ENCODE measurements at places on chromosomes 11 and 22. TPM values are rescaled to one million over a fixed set of nuclear protein-coding genes. Genes with fewer than 3 reads are reported as not detected.

- no peak for DNase-seq
Measured at GRCh38 chr22:43288807-43289420, 54.3 kb downstream of the SCUBE1 start.

- DNase-seq = peak; percentile 64
Measured at GRCh38 chr22:21942407-21943343, 10.0 kb downstream of the PPM1F start.

- DNase-seq = no peak
Measured at GRCh38 chr11:20013346-20014066, 146.8 kb downstream of the DBX1 start.

GRCh38 chr11:86070142-86071056 lies 1.5 kb upstream of the PICALM start:
- no peak for DNase-seq

GRCh38 chr11:125154378-125155099 lies 10.0 kb upstream of the PKNOX2 start:
- no peak for DNase-seq

Gene TMPRSS13
- polyA plus RNA-seq = not detected

- no peak for DNase-seq
Measured at GRCh38 chr22:43202756-43203410, 15.9 kb upstream of the TTLL12 start.

DNA sequence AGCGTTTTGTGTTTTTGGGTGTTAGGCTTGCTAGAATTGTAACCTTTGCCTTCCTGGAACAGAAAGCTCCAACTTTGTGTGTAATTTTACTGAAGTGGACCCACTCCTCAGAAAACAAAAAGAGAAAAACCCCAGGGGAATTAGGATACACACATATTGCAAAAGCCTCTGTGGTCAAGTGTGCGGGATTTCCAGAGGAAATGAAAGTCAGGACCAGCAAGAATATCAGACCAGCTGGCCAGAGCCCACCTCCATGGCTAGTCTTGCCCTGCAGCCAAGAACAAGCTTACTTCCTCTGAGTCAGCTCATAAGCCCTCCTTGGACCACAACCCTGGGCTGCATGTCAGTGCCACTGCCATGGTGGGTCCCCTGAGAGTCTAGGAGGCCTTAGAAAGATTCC lies 37.0 kb upstream of the FTH1 start:
- DNase-seq = no peak

- no peak for DNase-seq
Measured at GRCh38 chr11:117573326-117573725, 223.7 kb downstream of the DSCAML1 start.

GRCh38 chr11:34358258-34358727 lies 483 bp upstream of the ABTB2 start:
- DNase-seq = no peak

Gene MS4A15
- polyA plus RNA-seq = not detected

GRCh38 chr11:76637491-76638269 lies 32.9 kb downstream of the LRRC32 start:
- no peak for DNase-seq

DNA sequence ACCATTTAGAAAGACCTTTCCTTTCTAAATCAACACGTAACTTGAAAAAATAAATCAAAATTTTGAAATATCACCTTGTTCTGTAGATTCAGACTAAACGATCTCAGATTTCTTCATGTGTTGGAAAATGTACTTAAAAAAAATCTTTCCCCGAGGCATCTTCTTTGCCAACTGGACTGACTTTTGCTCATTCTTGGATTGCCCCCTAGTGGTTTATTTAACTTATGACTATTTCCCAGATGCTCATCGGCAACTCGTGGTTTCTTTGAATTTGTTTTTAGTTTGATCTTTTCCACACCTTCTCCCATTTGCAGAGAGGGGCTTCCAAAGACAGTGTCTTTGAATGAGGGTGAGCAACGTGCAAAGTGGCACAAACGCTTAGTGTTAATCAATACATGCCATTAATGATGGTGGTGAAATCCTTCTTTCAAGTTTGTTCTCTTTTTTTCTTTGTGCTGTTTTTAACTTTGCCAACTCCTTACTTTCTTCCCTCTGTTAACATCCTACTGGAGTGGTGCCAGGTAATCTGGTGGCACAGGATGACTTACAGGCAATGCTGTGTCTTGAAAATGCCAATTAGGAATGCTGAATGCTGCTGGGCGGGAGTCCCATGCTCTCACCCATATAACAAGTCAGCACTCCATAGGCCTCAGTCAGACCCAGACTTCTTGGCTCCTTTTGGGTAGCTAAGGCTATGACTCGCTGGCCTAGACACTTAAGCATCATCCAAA lies 18.3 kb downstream of the PRSS23 start:
- no peak for DNase-seq

- DNase-seq = no peak
Measured at GRCh38 chr22:16601437-16602223, 9.0 kb upstream of the CCT8L2 start.

- no peak for DNase-seq
Measured at GRCh38 chr11:118200901-118201680, 23.7 kb downstream of the JAML start.

DNA sequence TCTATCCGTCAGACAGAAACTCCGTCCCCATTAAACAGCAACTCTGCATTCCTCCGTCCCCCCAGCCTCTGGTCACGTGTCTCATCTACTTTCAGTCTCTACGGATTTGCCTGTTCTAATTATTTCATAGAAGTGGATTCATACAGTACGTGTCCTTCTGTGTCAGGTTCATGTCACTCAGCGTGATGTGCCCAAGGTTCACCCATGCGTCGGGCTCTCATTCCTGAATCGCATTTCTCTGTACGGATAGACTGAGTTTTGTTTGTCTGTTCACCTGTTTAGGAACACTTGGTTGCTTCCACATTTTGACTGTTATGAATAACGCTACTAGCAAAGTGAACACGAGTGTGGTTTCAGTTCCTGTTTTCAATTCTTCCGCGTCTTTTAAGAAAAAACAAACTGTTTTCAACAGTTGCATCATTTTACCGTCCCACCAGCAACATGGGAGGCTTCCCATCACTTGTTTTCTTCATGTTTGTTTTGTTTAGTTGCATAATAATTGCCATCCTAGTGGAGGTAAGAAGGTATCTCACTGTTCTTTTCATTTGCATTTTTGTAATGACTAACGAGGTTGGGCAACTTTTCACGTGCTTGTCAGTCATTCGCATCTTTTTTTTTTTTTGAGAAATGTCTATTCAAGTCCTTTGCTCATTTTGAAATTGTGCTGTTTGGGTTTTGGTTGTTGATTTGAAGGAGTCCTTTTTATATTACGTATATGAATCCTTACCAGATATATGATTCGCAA lies 8.9 kb upstream of the NLRP6 start:
- DNase-seq = no peak

Gene LRRC74B
- polyA plus RNA-seq = not detected

DNA sequence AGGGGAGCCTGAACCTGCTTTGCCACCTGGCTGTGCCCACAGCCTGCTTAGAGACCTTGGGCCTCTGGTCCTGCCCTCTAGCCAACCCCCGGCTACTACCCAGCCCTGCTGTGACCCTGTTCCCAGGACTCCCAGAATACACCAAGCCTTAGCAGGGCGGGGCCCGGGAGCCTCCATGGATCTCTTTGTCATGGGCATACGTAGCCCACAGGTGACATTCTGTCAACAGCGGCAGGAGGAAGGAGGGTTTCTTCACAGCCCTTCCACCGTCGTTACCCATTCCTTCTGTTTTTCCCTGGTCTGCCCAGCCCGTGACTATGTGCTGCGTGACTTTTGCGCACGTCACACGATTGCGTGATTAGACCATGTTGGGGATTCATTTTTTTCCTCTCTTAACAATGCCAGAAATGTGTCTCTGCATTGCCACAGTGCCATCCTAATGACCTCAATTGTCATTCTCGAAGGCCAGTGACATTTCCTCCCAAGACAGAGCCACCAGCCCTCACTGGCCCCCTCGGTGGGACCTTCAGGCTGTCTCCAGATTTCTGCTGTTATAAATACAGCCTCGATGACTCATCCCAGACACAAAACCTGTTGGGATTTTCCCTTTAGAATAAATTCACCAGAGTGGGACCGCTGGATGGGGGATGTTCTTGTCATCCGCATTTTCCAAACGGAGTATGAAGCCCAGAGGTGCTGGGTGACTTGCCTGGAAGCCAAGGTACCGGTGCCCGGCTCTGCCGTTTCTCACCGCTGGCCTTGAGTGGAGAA lies 9.0 kb downstream of the SYT12 start:
- no peak for DNase-seq

DNA sequence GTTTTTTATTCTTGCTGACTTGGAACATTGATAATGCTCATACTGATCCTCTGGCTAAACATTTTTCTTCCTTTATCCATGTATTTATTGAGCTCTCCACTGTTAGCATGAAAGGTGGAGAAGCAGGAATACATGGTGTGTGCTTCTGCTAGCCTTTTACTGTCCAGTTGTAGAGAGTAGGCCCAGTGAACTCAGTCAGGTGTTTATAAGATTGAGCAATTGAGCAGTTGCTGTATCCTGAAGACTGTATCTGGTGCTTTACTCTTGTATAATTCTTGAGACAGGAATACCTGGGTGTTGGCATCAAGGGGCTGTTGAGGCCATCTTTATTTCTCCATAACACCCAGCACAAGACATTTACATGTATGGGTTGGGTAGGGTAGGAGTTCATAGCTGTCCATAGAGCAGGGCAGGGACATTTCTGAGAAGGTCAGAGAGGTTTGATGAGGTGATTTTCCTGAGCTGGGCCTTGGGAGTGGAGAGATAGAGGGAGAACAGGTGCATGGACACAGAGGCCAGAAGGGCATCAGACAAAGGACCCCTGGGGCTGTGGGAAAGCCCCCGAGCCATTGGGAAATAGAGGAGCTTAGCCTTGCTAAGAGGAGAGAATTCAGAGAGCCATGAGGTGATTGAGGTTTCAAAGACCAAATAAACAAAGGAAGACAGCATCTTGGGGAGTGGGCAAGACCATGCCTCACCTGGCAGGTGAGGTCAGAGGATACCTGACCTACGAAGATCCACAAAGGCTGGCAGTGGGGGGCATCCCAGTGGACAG lies 155.5 kb downstream of the TEAD1 start:
- no peak for DNase-seq

Gene GTSE1
- 12.2 TPM for polyA plus RNA-seq

- no peak for DNase-seq
Measured at GRCh38 chr11:79363256-79363655, 77.6 kb downstream of the TENM4 start.

- DNase-seq = no peak
Measured at GRCh38 chr11:42407341-42407740, 904.5 kb upstream of the API5 start.

Gene OVCH2
- polyA plus RNA-seq = 3.7 TPM

DNA sequence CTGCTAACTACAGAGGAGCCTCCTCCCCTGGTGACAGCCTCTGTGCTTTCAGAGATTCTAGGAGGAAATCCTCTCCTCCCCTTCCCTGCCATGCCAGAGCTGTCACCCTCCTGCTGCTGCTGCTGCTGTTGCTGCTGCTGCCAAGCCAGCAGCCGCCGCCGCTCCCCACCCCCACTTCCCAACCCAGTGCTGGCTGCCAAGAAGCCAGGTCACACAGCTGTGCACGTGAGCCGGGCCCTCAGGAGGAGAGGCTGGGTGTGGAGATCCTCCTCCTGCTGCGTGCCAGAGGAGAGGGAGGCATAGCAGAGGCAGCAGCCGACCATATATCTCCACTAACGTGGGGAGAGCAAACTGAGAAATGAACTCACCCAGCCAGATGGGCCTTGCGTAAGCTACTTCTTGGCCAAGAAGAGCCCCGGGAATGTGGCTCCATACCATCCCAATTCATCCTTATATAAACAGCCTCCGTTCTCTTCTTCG lies 12.4 kb downstream of the CRY2 start:
- DNase-seq = peak; percentile 98

Gene C11orf65
- polyA plus RNA-seq = 0.18 TPM

Gene FOXRED2
- polyA plus RNA-seq = 1.6 TPM

Gene SYT9
- not detected for polyA plus RNA-seq

GRCh38 chr11:19982774-19983495 lies 177.3 kb downstream of the DBX1 start:
- DNase-seq = no peak

DNA sequence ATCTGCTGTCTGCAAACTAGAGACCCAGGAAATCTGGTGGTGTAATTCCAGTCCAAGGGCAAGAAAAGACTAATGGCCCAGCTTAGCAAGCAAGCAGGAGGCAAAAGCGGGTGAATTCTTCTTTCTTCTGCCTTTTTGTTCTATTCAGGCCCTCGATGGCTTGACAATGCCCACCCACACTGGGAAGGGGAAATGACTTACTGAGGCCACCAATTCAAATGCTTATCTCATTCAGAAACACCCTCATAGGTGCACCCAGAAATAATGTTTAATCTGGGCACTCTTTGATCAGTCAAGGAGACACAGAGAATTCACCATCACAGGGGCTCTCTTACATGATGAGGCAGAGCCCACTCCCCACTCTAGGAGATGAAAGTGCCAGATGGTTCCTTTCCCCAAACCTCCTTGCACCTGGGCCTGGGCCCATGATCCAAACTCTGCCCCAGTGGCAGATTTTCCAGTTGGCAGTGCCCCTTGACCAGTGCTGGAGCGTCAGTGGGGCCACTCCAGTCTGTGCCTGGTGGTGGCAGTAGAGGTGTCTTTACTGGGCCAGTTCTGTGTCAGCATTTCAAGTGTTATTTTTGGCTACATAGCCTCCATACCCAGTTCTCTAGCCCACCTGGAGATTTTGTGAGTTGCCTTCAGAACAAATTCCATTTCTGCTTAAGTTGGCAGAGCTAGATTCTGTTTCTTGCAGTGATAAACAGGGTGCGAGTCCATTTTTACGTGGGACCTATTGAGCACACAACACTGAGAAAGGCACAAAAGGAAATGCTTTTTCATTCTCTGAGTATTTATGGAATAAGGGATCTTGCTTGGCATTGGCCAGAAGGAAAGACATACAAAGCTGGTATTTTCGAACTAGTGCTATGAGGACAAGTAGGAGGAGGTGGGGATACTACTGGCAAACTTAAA lies 7.5 kb downstream of the ELMOD1 start:
- no peak for DNase-seq

DNA sequence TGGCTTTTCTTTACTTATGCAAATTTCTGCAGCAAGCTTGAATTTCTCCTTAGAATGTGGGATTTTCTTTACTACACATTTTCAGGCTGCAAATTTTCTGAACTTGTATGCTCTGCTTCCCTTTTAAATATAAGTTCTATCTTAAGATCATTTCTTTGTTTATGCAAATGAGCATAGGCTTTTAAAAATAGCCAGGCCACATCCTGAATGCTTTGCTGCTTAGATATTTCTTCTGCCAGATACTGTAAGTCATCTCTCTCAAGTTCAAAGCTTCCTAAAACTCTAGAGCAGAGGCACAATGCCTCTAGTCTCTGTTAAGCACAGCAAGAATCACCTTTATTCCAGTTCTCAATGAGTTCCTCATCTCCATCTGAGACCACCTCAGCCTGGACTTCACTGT lies 685.9 kb upstream of the LRRC4C start:
- no peak for DNase-seq

Gene KLHL22
- polyA plus RNA-seq = 27.0 TPM

- DNase-seq = no peak
Measured at GRCh38 chr11:81211050-81211449, 1522.6 kb downstream of the FAM181B start.
